ENCODE measurements at places on chromosomes 1 and 21.

GRCh38 chr21:37683396-37684114 lies 232.7 kb downstream of the KCNJ6 start:
- no peak for DNase-seq

- DNase-seq, result no peak
Observed at GRCh38 chr1:238681451-238681850, 704.9 kb upstream of the CHRM3 start.

GRCh38 chr1:77095236-77095635 lies 124.0 kb downstream of the PIGK start:
- no peak for DNase-seq

- no peak for DNase-seq
Observed at GRCh38 chr1:36023098-36023769, 60.7 kb upstream of the TEKT2 start.

DNA sequence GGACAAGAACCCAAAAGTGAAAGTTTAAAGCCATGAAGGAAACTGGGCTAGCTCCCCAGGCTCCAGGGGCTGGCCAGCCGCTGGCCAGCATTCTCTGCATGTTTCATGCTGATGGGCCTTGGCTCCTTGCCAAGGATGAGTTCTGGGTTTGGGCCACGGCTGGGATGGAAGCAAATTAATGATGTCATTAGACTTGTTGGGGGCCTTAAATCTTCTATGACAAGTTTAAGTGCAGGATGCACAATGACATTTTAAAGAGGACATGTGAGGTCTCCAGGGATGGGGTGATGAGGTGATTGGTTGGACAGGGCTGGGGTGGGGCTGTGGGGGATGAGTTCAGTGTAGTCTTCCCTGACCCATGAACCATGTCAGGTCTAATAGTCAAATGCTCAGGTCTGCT lies 199.6 kb downstream of the TRABD2B start:
- DNase-seq, result no peak

- no peak for DNase-seq
Observed at GRCh38 chr1:185348985-185349384, 31.9 kb upstream of the IVNS1ABP start.

DNA sequence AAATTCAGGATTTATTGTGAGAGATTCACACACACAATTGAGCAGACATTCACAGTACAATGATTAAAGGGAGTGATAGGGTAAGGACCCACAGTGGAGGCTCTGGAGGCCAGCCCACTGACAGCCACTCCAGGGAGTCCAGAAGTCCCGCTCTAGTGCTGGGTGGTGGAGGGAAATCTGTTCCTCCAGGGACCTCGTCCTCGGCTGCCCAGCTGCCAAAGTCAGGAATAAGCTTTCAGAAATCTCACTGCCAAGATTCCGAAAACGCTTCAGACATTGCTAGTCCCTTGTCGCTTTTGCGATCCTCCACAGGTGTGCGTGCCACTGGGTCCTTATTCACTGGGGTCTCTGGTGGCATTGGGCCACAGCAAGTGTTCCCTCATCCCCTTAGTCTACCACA lies 2.3 kb downstream of the MX1 start:
- no peak for DNase-seq

GRCh38 chr1:9347095-9347850 lies 54.6 kb downstream of the SPSB1 start:
- no peak for DNase-seq

GRCh38 chr1:233582439-233582838 lies 31.5 kb upstream of the KCNK1 start:
- DNase-seq, result no peak

- DNase-seq, result no peak
Observed at GRCh38 chr21:21921410-21922232, 923.4 kb downstream of the NCAM2 start.

DNA sequence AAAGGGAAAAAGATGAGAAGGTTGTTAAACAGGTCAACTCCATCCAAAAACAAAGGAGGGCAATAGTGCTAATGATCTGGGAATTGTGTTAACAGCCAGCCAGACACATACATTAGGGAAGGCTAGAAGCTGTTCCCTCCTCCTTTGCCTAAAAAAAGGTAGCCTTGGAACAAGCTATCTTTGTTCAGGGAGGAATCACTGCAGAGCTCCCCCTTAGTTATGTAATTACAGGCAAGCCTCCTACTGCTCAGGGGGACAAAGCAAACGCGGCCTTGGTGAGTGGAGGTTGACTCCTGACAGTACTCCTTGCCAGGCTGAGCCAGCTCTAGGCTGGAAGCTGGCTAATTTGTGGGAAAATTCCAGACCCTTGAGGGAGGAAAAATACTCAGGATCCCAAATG lies 97.6 kb downstream of the VAV3 start:
- no peak for DNase-seq

GRCh38 chr21:44461464-44462001 lies 6.2 kb downstream of the LRRC3 start:
- no peak for DNase-seq

GRCh38 chr21:34844924-34845238 lies 176.1 kb downstream of the CLIC6 start:
- DNase-seq, result no peak

GRCh38 chr1:69082312-69082711 lies 485.4 kb upstream of the LRRC7 start:
- DNase-seq, result no peak

GRCh38 chr1:64535938-64536835 lies 66.3 kb downstream of the CACHD1 start:
- DNase-seq, result no peak

GRCh38 chr1:201383647-201384405 lies 6.3 kb upstream of the TNNT2 start:
- DNase-seq, result no peak

DNA sequence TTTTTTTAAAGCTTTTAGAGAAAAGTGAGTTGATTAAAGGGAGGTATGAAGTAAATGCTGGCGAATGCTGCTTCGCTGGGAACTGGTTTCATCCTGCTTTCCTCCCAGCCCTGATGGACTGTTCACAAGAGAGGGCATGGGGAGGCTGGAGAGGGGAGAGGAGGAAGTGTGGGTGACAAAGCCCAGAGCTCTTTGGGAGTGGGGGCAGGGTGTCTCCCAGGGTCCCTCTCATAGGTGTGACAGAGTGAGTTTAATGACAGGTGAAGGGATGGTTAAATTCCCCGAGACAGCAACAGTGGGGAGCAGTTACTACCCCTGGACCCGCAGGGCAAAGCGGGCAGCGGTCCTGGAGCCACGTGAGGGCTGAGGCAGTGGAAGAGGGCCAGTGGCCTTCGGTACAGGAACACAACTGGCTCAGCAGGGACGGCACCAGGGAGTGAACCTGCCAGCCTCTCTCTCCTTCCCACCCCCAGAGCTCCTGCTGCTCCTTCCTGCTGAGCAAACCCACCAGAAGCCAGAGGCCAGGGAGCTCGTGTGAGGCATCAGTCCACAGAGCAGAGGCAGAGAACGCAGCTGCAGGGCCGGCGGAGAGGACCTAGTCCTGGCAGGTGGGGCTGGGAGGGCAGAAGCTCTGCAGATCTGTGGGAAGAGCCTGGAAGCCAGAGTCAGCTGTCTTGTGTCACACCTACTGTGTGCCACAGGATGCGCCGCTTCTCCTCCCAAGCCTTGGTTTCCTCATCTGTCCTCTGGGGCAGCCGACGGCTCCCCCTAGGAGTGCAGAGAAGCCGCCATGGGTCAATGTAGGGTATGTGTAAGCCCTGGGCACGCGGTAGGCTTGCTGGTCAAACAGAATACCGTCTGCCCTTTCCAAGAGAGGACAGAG lies 20.9 kb upstream of the LRP8 start:
- no peak for DNase-seq

- DNase-seq, result no peak
Observed at GRCh38 chr1:44684525-44684924, 10.0 kb downstream of the ARMH1 start.

DNA sequence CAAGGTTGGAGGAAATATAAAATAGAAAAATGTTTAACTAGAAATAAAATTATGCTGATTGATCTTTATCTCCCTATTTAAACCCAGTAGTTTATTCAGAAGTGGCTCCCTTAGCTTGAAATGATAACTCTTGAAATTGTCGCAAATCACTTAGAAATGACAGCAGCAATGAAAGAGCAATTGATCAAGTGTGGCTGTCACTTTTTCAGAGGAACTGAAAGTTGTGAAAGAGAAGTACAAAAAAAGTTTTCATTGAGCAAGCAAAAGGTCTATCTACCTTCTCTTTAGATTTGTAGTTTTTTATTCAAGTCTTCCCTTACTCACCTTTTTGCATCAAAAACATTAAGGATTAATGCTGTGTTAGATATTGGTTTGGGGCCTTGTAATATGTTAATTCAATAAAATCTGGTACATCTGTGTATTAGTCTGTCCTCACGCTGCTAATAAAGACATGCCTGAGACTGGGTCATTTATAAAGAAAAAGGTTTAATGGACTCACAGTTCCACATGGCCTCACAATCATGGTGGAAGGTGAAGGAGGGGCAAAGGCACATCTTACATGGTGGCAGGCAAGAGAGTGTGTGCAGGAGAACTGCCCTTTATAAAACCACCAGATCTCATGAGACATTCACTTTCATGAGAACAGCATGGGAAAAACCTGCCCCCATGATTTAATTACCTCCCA lies 48.3 kb downstream of the LRRC8C start:
- DNase-seq, result no peak

- DNase-seq, result no peak
Observed at GRCh38 chr1:198638441-198638840, 399 bp upstream of the PTPRC start.

- no peak for DNase-seq
Observed at GRCh38 chr1:85849660-85850059, 141.4 kb upstream of the ZNHIT6 start.

GRCh38 chr1:204461331-204462228 lies 33.0 kb downstream of the PIK3C2B start:
- DNase-seq, result no peak

DNA sequence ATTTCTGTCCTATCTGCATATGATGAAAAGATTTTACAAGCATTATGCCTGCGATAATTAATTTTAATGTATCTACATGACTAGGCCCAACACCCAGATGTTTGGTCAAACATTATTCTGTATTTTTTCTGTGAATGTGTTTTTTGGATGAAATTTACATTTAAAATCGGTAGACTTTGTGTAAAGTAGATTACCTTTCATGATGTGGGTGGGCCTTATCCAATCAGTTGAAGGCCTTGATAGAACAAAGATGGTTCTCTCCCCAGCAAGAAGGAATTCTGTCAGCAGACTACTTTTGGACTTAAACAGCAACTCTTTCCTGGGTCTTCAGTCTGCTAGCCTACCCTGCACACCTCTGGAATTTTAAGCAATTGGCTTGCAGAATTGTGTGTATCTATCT lies 844.0 kb downstream of the BRINP3 start:
- DNase-seq, result no peak

GRCh38 chr1:214467078-214467585 lies 84.3 kb downstream of the PTPN14 start:
- DNase-seq, result no peak

DNA sequence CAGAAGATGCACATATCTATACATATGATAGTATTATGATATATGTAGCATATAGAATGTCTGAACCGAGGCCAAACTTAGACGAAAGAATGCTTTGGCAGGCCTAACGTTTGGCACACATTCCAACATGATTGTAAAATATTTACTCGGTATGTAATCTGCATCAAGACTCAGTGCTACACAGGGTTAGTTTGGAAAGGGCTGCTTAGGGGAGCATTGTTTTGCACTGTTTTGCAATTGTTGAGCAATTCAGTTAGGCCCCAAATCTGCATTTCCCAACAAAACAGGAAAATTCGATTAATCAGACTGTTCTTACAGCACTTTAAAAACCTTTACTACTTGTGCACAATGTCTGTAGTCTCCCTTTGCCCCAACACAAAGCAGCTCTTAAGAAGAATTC lies 216.0 kb upstream of the NEGR1 start:
- DNase-seq, result no peak

DNA sequence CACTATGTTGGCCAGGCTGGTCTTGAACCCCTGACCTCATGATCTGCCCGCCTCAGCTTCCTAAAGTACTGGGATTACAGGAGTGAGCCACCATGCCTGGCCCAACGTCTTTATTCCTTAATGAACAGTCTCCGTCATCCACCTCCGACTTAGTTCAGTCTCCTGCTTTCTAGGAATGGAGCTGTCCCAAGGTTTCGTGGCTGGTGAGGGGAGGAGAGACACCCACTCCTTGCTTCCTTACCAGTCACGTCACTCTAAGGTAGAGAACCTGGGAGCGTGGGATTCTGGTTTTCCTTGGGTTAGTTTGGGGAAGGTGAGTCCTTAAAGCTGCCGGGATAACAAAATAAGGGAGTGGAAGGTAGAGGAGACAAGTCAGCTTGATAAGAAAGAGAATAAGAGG lies 55.0 kb upstream of the ATP2B4 start:
- DNase-seq, result no peak

- no peak for DNase-seq
Observed at GRCh38 chr1:42981255-42981805, 22.7 kb upstream of the SLC2A1 start.

- DNase-seq, result no peak
Observed at GRCh38 chr1:19926296-19927129, 3.1 kb upstream of the PLA2G2E start.

DNA sequence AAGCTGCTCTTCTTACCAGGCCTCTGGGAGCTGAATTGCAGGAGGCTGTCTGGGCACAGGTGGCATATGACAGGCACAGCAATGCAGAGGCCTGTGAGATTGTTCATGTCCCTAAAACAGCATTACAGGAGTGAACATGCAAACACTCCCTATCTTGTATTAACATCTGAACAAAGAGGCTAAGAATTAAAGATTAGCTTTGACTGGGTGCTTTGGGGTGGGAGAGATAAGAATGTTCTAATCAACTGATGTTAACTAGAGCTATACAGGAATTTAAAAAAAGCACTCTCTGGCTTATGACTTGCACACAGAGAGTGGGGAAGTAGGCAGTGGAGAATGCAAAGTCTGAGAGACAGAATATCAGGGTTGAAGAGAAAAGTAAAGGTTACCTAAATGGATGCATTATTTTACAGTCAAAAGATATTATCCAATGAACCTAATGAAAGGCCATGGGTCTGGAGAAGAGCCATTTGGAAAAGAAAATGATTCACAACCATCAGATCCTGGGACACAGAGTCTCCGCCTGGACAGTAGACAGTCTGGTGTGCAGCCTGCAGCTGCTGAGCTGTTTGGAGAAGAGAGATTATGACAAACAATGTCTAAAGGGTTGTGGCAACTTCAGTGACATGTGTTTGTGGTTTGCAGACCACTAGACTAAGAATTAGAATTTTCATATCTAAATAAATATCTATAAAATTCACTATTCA lies 20.2 kb downstream of the DPT start:
- DNase-seq, result no peak

- DNase-seq, result no peak
Observed at GRCh38 chr1:78005448-78005722, 646 bp downstream of the DNAJB4 start.

- no peak for DNase-seq
Observed at GRCh38 chr1:221709854-221710253, 32.0 kb downstream of the DUSP10 start.

- DNase-seq, result no peak
Observed at GRCh38 chr21:43916076-43916475, 51.1 kb downstream of the AGPAT3 start.

Data from activated CD4-positive, alpha-beta T cell treated with anti-CD3 and anti-CD28 coated beads for 24 hours (primary cell).